ENCODE measurements at places on chromosomes 1 and 21.
A peak's percentile ranks its signal among the peaks of the same experiment; 100 is the strongest.

GRCh38 chr1:97145321-97145956 is 423.9 kb downstream of the PTBP2 start:
- DNase-seq: no peak

DNA sequence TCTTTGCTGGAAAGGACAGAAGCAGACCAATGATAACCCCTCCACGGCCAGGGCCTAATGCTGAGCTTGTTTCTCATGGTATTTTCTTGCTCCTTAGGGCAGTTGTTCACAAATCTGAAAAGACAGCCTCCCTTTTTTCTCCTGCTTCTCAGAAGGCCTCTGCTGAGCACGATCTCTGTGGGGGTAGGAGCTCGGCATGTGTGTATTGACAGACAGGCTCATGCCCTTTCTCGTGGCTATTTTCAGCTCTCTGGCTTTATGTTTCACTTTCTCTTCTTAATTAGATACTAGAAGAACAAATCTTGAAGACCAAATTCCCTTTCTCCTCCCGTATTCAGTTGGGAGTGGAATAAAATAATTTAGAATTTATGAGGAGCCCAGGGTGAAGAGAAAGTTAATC is 768 bp upstream of the RIIAD1 start:
- no peak for DNase-seq

DNA sequence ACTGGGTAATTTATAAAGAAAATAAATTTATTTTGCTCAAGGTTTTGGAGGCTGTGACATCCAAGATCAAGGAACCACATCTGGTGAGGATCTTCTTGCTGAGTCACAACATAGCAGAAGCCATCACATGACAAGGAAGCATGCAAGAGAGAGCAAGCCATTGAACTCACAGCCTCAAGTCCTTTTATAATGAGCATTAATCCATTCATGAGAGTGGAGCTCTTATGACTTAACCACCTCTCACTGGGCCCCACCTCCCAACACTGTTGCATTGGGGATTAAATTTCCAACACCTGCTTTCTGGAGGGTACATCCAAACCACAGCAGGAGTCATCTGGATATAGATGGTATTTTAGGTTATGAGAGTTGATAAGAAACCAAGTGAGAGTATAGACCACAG is 20.6 kb upstream of the EGLN1 start:
- no peak for DNase-seq

DNA sequence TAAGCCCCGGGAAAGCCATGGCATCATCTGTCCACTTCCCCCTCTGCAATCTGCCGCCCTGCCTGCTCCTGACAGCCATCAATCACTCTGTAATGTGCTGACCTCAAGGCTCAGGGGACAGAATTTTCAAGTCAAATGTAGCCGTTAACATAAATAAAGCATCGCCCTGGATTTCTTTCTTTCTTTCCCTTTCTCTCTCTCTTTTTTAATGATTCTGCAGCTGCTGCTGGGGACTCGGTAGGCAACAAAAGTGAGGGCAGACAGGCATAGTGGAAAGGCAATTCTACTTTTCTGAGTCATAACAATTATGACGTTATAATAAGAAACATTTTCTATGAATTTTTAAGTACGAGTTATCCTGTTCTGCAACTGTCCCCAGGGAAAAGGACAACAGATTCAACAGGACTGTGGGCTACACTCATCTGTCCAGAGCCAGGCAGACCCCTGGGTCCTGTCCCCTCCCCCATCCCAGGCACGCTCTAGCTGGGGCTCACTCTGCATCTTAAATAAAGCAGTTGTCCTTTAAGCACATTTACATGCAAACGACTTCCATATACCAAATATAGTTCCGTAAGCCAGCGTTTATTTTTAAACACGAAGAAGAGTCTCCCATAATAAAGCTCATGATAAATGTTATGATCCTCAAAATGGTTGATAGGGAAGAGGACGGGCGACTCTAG is 78.7 kb downstream of the SSBP3 start:
- DNase-seq: no peak

- DNase-seq: no peak
Measured at GRCh38 chr21:35077975-35078374, 28.9 kb upstream of the RUNX1 start.

DNA sequence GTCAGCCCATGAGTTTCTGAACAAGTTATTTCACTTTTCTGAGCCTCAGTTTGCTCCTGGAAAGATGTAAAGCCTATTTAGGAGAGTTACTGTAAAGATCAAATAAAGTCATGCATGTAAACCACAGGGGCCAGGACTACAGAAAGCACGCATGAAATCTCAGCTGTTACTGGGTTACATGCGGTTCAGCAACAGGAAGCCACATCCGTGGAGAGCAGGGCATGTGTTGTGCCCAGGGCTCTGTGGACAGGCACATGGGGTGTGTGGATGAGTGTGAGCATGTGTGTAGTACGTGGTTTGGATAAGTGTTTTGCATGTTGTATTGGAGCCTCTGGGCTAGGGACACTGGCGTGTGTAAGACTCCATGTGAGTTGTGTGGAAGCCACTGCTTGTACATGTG is 2.2 kb upstream of the EPHA2 start:
- DNase-seq: no peak

DNA sequence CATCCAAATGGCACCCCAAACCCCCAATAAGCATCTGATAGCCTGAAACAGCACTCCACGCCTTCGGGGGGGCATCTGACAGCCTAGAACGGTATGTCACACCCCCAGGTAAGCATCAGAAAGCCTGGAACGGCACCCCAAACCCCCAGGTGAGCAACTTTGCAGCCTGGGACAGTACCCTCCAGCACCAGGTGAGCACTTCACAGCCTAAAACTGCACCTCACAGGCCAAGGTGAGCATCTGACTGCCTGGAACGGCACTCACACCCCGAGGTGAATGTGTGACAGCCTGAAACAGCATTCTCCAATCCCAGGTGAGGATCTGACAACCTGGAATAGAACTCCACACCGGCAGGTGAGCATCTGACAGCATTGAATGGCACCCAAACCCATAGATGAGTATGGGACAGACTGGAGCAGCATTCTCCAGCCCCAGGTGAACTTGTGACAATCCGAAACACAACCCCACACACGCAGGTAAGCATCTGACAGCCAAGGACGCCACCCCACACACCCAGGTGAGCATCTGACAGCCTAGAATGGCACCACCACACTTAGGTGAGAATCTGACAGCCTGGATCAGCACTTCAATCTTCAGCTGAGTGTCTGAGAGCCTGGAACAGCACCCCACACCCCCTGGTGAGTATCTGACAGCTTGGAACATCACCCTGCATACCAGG is 18.3 kb upstream of the MMEL1 start:
- DNase-seq: no peak

DNA sequence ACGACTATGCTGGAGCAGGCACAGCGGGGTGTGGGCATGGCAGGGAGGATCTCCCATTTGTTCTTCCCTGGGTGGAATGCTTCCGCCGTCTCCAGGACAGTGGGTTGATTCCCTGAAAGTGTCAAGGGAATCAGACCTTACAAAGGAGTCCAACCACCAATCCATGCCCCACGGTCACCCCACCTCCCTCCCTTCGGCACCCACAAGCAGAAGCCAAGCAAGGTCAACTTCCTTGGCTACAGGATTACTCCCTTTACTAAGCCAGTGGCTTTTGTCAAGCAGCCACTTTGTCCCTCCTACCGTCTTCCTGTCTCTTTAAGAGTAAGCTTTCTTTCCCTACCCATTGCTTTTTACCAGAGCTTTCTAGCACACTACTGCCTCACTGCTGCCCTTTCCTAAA is 15.9 kb upstream of the NUAK2 start:
- no peak for DNase-seq

DNA sequence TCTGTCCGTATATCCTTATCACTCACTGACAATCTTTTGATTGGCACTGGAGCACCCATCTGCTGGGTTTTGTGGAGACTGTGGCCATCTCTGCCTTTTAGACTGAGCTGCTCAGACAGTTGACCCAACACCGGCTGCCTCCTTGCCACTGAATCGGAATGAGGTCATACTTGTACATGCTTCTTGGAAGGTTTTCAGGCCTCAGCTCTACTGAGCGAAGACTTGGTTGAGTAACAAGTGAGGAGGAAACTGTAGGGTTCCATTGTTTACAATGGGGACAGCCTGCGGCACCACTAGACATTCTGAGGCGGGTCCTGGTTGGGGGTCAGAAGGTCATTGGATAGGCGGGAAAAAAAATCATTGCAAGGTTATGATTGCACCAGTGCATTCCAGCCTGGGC is 320.3 kb downstream of the KIF26B start:
- DNase-seq: no peak

DNA sequence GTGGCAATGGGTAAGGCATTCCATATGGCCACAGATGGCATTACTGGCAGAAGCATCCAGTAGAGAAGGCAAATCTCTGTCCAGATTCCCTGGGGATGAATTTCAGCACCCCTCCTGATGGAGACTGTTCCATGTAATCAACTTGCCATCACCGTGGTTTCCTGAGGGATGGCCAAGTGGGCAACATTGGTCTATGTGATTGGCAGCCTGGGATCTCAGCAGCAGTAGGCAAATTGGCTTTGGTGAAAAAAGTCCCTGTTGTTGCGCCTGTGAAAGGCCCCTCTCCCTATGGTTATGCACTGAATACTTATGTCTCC is 19.3 kb downstream of the DMRTB1 start:
- DNase-seq: no peak

- DNase-seq: no peak
Measured at GRCh38 chr21:45146801-45147200, 72.4 kb downstream of the ADARB1 start.

GRCh38 chr1:246160905-246161304 is 346.2 kb downstream of the SMYD3 start:
- DNase-seq: no peak

GRCh38 chr1:70376196-70376595 is 21.7 kb upstream of the ANKRD13C start:
- no peak for DNase-seq

DNA sequence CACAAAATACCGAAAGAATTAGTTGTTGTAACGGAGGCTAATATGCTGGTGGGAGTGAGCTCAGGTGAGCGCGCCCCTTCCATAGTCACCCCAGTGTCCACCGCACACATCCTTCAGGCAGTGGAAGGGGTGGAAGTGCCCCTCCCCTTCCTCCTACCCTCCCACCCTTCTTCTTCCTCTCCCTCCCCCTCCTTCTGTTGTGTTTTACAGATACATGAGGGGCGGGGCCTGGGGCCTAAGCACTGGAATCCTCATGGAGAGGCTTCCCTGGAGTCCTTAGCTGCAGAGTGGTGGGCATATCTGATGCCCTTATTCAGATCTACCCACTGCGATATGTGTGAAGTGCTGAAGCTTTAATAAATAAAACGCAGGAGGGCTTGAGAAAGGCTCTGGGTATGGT is 10.3 kb upstream of the ADARB1 start:
- no peak for DNase-seq

GRCh38 chr21:26836528-26836927 is 8.7 kb downstream of the ADAMTS1 start:
- DNase-seq: no peak

GRCh38 chr1:45722809-45723208 is 27.6 kb downstream of the IPP start:
- no peak for DNase-seq

- no peak for DNase-seq
Measured at GRCh38 chr1:226223786-226224244, 351 bp downstream of the MIXL1 start.

DNA sequence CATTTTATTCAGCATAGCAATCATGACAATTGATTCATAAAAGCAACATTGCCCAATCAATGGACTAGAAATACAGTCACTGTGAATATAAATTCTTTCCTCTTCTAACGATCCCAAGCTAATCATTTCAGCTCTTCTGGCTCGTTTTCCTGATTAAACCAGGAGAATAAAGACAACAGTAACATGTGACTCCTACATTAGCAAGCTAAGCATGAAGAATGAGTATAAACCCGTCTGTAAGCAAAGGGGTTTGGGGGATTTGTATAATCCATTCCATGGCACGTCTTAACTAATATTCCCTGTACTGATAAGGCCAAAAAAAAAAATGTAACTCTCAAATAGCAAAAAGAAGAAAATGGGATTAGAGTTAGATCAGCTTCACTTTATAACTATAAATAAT is 21.6 kb downstream of the IRF2BP2 start:
- no peak for DNase-seq

- no peak for DNase-seq
Measured at GRCh38 chr1:220880362-220880670, 1.1 kb downstream of the HLX start.

DNA sequence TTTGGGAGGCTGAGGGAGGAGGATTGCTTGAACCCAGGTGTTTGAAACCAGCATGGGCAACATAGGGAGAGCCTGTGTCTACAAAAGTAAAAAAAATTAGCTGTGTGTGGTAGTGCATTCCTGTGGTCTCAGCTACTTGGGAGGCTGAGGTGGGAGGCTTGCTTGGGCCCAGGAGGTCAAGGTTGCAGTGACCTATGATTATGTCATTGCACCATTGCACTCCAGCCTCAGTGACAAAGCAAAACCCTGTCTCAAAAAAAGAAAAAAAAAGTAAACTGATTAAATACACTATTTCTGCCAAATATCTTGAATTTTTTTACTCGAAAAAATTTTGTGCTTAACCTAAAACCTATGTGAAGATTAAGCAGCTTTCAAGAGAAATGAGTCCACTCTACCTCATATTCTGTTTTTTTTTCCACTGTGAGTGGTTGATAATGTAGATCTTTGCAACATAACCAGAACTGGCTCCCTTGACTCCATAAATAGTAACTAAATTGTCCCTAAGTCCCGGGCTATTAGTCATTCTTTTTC is 19.4 kb upstream of the ZNF281 start:
- no peak for DNase-seq

DNA sequence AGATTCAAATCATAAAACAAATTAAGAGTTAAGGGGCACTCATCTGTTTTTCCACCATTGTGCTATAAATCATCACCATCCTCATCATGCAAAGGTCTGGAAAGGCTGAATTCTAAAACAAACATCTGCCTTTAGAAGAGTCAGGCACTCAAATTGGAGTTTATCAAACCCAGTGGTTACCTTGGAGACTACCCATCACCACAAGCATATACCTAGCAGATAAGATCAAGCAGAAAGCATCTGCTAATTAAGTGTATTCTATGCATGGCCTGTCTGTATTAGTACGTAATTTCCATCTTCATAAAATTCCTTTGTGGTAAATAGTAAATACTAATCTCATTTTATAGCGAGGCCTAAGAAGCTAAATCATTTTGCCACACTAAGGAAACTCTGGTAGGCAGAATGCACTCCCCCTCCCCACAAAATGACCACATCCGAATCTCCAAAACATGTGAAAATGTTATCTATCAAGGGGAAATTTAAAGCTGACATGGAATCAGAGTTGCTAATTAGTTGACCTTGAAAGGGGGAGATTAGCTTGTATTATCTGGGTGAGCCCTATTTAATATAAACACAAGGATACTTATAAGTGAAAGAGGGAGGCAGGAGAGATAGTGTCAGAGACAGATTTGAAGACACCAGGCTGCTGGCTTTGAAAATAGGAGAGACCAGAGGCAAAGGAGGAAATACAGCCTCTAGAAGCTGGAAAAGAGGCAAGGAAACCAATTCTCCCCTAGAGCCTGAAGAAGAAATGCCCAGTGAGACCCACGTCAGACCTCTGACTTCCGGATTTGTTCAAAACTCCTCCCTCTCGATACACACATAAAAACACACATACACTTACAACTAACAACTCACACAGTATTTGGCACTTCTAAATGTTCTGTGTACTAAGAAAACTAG is 23.2 kb downstream of the ARID4B start:
- DNase-seq: no peak

- DNase-seq: no peak
Measured at GRCh38 chr21:36602735-36603134, 96.2 kb upstream of the SIM2 start.

- peak; percentile 15 for DNase-seq
Measured at GRCh38 chr1:180365039-180365438, 135.0 kb downstream of the LHX4 start.
